ENCODE measurements at places on chromosomes 2 and 18. TPM values are rescaled to one million over a fixed set of nuclear protein-coding genes. Genes with fewer than 3 reads are reported as not detected.
A peak's percentile ranks its signal among the peaks of the same experiment; 100 is the strongest.

- H3K36me3 ChIP-seq, result no peaks in the 10 kb centered on the region
- no peak for DNase-seq
- H3K4me1 ChIP-seq, result no peaks in the 10 kb centered on the region
- H3K27ac ChIP-seq, result no peak overlapping the region
- H3K27me3 ChIP-seq, result peaks cover 3% of the 10 kb centered on the region
- no peak overlapping the region for H3K4me3 ChIP-seq
Observed at GRCh38 chr2:130744287-130745117, 10.8 kb upstream of the AMER3 start.

- peaks cover 15% of the 10 kb centered on the region for H3K4me1 ChIP-seq
- no peak overlapping the region for H3K27ac ChIP-seq
- no peak overlapping the region for H3K4me3 ChIP-seq
- H3K36me3 ChIP-seq, result no peaks in the 10 kb centered on the region
- DNase-seq, result no peak
Observed at GRCh38 chr2:162126111-162126519, 25.9 kb downstream of the GCG start.

DNA sequence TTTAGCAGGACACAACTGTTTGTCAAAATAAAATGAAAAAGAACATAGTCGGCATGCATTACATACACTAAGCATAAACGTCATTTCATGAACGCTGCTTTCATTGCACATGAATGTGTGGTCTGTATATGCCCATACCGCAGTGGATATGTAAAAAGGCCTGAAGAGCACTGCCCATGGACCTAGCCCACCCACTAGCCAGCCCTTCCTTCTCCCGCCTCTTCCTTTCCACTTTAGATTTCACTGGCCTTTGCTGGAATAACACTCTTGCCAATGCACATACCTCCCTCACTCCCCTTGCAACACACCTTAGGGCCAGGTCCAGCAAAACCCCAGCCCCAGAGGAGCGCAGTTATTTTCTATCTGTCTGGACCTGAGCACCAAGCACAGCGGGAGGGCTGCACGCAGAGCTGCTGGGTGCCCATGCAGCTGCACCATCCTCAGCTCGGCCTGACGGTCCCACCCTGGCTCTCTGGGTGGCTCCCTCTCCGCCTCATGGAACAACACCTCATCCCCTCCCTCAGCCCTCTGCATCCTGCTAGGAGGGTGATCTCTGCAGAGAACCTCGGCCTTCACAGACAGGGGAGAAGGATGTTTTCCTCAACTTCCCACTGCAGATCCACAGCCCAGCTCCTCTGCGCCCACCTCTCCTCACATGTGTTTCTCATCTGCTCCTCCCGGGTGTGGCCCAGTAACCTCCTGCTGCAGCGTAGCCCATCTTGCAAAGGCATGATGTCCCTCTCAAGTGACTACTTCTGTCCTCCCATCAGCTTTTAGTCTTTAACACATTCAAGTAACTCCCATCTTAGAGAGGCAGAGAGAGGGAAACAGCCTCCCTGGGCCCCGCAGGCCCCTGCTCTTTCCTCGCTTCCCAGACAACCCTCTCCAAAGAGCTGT lies 72.7 kb downstream of the FBXO15 start:
- H3K27me3 ChIP-seq, result no peaks in the 10 kb centered on the region
- H3K27ac ChIP-seq, result no peak overlapping the region
- no peak for DNase-seq

GRCh38 chr2:179237209-179237946 lies 27.3 kb downstream of the SESTD1 start:
- H3K27ac ChIP-seq, result no peak overlapping the region
- no peak for DNase-seq
- peaks cover 37% of the 10 kb centered on the region for H3K4me1 ChIP-seq

DNA sequence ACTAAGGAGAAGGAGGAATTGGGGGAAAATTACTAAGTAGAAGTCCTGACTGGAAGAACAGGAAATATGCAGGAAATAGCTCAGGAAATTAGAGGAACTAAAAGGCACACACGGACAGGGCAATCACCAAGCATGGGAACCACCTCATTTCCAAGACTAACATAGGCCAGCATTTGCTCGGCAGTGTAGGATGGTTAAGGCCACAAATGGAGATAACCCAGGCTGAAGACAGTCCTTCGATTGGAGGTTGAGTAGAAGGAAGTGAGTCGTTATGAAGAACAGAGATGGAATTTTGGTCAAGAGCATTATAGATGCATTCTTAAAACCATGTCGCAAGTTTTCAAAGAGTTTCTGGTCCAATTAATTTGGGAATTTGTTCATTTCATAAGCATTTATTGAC lies 401.4 kb downstream of the ALK start:
- no peak for DNase-seq
- no peak overlapping the region for H3K4me3 ChIP-seq
- no peak overlapping the region for H3K27ac ChIP-seq
- no peaks in the 10 kb centered on the region for H3K4me1 ChIP-seq
- H3K36me3 ChIP-seq, result no peaks in the 10 kb centered on the region
- no peaks in the 10 kb centered on the region for H3K27me3 ChIP-seq

- H3K4me3 ChIP-seq, result no peak overlapping the region
- no peaks in the 10 kb centered on the region for H3K27me3 ChIP-seq
- H3K4me1 ChIP-seq, result no peaks in the 10 kb centered on the region
- H3K36me3 ChIP-seq, result no peaks in the 10 kb centered on the region
- no peak overlapping the region for H3K27ac ChIP-seq
Observed at GRCh38 chr2:109069331-109070194, 59.4 kb upstream of the SH3RF3 start.

DNA sequence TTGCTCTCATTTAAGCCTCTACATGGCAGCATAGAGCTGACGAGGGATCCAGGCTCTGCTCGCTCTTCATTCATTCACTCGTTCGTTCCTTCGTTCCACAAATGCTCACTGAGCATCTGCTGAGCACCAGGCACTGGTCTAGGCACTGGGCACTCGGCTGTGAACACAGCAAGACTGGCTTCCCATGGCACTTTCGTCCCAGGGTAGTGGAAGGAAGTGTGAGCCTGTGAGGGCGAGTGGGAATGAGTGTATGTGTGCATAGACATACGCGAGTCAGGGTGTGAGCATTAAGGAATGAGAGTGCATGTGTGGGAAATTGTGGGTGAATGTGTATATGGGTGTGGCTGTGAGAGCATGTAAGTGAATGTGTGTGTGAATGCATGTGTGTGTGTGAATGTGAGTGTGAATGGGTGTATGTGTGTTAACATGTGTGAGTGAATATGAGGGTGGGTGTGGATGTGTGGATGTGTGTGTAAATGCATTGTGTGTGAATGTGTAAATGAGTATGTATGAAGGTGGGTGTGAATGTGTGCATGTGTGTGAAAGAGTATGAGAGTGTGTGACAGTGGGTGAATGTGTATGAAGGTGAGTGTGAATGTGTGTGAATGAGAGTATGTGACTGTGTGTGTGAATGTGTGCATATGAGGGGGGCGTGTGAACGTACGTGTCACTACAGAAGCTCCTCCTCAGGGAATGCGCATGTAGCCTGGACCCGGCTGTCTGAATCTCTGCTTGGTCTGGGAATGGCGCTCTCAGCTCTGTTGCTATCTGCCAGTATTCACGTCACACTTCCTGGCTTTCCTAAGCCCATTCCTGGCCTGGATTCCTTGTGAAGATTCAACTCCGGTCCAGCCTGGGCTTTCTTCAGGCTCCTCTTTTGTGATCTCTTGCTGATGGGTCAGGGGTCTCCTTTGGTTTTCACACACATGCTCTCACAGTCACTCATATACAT lies 28.8 kb downstream of the SNORC start:
- H3K27ac ChIP-seq, result no peak overlapping the region
- no peaks in the 10 kb centered on the region for H3K4me1 ChIP-seq
- peaks cover under 1% of the 10 kb centered on the region for H3K27me3 ChIP-seq
- DNase-seq, result no peak

DNA sequence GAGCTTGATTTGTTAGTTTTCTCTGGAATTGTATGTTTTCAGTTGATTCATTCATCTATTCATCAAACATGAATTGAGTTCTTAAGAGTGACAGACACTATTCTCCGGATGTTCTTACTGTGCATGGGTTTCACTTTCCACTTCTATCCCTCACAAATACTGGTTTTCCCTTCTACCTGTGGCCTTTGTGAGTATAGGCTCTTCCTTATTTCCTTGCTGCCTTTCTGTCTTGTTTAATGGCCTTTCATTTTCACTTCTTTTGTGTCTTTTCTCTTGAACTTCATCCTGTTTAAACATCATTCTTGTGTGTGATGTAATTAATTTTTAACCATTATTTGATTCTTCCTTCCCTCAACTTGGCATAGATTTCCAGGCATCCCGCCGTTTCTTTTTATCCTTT lies 90.7 kb downstream of the CRIM1 start:
- no peak for DNase-seq
- H3K4me1 ChIP-seq, result peaks cover 31% of the 10 kb centered on the region
- H3K4me3 ChIP-seq, result no peak overlapping the region
- no peak overlapping the region for H3K27ac ChIP-seq
- peaks cover 41% of the 10 kb centered on the region for H3K36me3 ChIP-seq
- H3K27me3 ChIP-seq, result no peaks in the 10 kb centered on the region

DNA sequence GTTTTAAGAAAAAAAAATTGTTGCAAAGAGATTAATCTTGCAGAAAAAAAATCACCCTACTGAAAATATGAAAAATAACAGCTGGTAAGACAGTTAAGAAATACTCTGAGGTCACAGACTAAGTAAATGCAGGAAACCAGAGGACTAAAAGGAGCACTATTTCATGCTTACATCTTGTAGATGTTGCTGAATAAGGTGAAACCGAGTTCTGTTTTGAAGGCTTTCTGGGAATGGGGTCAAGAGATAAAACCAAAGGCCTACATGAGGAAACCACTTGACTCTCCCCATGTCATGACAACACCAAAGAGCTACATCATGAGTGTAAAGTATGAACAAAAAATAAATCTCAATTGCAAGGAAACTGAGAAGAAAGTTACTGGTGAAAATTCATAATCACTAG lies 197.6 kb downstream of the LRP1B start:
- H3K4me3 ChIP-seq, result no peak overlapping the region
- H3K27ac ChIP-seq, result no peak overlapping the region
- H3K36me3 ChIP-seq, result no peaks in the 10 kb centered on the region

GRCh38 chr18:58321986-58322385 lies 278.0 kb downstream of the NEDD4L start:
- H3K4me3 ChIP-seq, result no peak overlapping the region
- peak; percentile 82 for DNase-seq
- no peak overlapping the region for H3K27ac ChIP-seq
- H3K27me3 ChIP-seq, result no peaks in the 10 kb centered on the region
- peaks cover 23% of the 10 kb centered on the region for H3K4me1 ChIP-seq

DNA sequence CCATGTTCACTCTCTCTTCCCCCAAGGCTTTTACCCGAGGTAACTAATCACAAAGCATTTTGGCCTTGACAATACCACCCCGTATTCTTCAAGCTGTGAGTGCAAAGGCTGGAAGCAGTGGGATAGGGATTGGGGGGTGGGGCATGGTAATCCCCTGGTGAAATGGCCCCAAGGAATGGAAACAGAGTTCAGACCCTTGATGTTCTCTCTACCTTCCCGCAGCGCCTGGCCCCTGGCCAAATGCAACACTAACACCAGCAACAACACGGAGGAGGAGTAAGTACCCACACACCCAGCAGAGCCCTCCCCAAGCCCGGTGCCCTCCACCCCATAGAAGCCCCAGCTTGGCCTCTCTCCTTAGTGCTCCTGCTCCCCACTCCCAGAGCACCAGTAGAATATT lies 36.9 kb downstream of the CNGA3 start:
- H3K4me1 ChIP-seq, result peaks cover 10% of the 10 kb centered on the region
- no peaks in the 10 kb centered on the region for H3K36me3 ChIP-seq
- H3K27ac ChIP-seq, result no peak overlapping the region
- H3K27me3 ChIP-seq, result no peaks in the 10 kb centered on the region

APCDD1 gene
- polyA plus RNA-seq, result 2.8 TPM

Measured in sigmoid colon (tissue), 7 donors.